Left lung (tissue), 14 donors: ENCODE measurements at places on chromosomes 2 and 18.

DNA sequence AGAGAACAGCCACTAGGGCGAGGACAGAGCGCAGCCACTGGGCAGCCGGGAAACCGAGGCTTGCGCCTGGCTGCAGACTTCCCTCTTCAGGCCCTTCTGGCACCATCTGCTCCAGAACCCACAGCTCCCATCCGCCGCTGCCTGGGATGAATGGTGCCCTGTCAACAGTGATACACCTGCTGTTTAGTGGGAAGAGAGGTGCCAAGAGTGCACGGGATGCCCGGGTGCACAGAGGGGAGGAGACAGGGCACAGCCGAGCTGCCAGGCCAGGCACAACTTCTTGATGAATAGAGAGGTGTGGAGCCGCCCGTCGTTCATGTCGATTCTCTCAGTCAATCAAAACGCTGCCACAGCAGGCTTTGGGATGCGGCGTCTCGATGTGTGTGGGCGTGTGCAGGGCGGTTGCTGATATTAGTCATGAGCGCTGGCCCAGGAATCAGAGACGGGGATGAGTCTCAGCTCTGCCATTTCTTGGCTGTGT is 39.5 kb downstream of the RRM2 start:
- H3K27ac ChIP-seq = no peak overlapping the region
- no peaks in the 10 kb centered on the region for H3K27me3 ChIP-seq
- H3K36me3 ChIP-seq = peaks cover 11% of the 10 kb centered on the region
- H3K4me1 ChIP-seq = no peaks in the 10 kb centered on the region
- DNase-seq = no peak

DNA sequence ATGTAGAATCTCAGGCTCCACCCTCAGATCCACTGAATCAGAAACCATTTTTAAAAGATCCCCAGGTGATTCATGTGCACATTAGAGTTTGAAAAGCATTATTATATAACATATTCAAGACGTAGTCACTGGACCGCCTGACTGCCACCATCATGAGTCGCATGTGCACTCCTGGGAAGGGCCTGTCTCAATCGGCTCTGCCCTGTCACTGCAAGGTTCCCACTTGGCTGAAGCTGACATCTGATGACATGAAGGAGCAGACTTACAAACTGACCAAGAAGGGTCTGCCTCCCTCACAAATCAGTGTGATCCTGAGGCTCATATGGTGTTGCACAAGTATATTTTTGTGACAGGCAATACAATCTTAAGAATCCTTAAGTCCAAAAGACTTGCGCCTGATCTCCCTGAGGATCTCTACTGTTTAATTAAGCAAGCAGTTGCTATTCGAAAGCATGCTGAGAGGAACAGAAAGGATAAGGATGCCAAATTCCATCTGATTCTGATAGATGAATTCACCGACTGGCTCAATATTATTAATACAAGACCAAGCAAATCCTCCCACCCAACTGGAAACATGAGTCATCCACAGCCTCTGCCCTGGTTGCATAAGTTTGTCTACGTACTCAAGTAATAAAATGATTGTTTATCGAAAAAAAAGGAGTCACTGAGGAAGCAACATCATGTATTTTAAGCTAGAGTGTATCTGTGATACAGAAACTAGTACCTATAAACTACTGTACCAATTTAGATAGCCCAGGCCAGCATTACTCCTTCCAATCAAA is 26.2 kb downstream of the ATAD2B start:
- DNase-seq = no peak
- peaks cover 31% of the 10 kb centered on the region for H3K4me1 ChIP-seq
- H3K27me3 ChIP-seq = no peaks in the 10 kb centered on the region
- no peak overlapping the region for H3K4me3 ChIP-seq

- no peak overlapping the region for H3K4me3 ChIP-seq
- no peak for DNase-seq
- H3K4me1 ChIP-seq = no peaks in the 10 kb centered on the region
- no peaks in the 10 kb centered on the region for H3K36me3 ChIP-seq
- H3K27ac ChIP-seq = no peak overlapping the region
Observed at GRCh38 chr2:77363277-77363676, 158.9 kb downstream of the LRRTM4 start.

- H3K4me3 ChIP-seq = no peak overlapping the region
- no peaks in the 10 kb centered on the region for H3K4me1 ChIP-seq
- H3K36me3 ChIP-seq = no peaks in the 10 kb centered on the region
- no peak overlapping the region for H3K27ac ChIP-seq
- no peak for DNase-seq
Observed at GRCh38 chr18:35106845-35107148, 65.6 kb downstream of the MAPRE2 start.

DNA sequence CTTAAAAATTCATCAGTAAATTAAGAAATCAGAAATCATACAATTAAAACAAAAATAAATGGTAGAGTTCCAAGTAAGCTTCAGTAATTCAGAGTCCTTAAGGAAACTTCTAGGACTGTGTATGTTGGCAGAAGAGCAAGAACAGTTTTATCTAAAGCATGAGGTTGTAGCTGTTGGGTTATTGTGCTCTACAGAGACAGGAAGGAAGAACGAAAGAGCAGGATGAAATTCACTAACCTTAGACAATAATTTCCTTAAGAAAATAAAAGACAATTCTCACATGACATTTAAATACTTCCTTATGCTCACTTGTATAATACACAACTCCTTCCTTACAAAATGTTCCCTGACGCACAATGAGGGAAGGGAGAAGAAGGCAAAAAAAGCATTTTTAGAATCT is 133.4 kb downstream of the STK39 start:
- H3K27ac ChIP-seq = no peak overlapping the region
- no peaks in the 10 kb centered on the region for H3K27me3 ChIP-seq
- no peaks in the 10 kb centered on the region for H3K36me3 ChIP-seq
- no peak for DNase-seq
